ENCODE measurements at places on chromosomes 1 and 21. TPM values are rescaled to one million over a fixed set of nuclear protein-coding genes. Genes with fewer than 3 reads are reported as not detected.

GRCh38 chr1:10631121-10631810, 156.5 kb downstream of the PEX14 start:
- DNase-seq, result no peak

- DNase-seq, result no peak
These were observed 142.4 kb upstream of the ETS2 start for GRCh38 chr21:38663282-38663681.

DNA sequence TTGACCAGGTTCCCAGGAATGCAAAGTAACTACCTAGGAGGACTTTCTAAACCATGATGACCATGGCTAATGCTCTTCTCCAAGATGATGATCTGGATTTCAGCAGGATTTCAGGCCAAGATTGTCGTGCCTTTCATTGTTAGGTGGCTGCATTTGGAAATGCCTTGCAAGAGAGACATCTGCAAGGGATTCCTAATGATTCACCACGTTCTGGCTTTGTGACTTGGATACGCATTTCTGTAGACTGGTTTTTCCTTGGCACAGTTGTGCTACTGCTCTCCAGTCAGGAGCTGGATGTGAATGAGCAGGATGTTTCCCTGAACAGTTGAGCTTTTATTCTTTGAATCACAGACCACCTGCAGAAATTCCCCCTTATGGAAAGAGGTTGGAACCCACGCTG, 212.4 kb downstream of the BACH1 start:
- DNase-seq, result no peak

GRCh38 chr1:218983848-218984247, 189.8 kb upstream of the LYPLAL1 start:
- no peak for DNase-seq

Gene MROH7
- total RNA-seq, result 0.15 TPM

DNA sequence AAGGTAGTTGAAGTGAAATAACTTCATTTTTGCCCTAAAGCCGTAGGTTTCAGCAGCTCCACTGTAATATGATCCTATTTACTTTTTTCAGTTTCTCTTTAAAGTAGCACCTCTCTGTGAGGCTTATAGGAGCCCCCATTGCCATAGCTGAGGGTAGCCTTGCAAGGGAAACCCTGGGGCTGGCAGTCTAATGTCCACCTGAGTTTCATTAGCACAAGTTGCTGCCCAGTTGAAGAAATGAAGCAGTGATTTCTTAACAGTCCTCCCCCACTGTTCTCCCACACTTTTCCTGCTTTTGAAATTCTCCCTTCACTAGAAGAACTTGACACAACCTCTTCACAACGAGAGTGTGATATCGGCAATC, 1.5 kb downstream of the HMCN1 start:
- DNase-seq, result no peak

Gene SARS1
- total RNA-seq, result 109 TPM

Gene SPRR2B
- total RNA-seq, result not detected

- no peak for DNase-seq
These were observed 837 bp upstream of the C1QB start for GRCh38 chr1:22651941-22652856.

GRCh38 chr1:245386297-245386971, 231.6 kb downstream of the KIF26B start:
- DNase-seq, result no peak

DNA sequence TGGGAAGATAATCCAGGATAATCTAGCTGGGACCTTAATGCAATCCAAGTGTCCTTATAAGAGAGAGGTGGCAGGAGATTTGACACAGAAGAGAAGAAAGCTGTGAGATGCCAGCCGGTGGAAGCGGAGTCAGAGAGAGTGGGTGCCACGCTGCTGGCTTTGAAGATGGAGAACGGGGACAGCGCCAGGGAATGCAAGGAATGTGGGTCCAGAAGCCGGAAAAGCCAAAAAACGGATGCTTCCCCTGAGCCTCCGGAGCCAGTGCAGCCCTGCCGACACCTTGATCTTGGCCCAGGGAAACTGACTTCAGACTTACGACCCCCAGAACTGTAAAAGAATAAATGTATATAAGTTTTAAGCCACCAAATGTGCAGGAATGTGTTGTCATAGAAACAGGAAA, 152.6 kb downstream of the ZNF281 start:
- no peak for DNase-seq

Gene DRAXIN
- not detected for total RNA-seq

Gene RBM11
- not detected for total RNA-seq

- DNase-seq, result no peak
These were observed 56.4 kb downstream of the IVNS1ABP start for GRCh38 chr1:185260611-185261010.

Gene CRNN
- total RNA-seq, result not detected

- DNase-seq, result no peak
These were observed 8.8 kb downstream of the FMO1 start for GRCh38 chr1:171256940-171257606.

Gene TAS1R1
- total RNA-seq, result not detected

- DNase-seq, result no peak
These were observed 379.2 kb upstream of the SPAG17 start for GRCh38 chr1:118563981-118564951.

DNA sequence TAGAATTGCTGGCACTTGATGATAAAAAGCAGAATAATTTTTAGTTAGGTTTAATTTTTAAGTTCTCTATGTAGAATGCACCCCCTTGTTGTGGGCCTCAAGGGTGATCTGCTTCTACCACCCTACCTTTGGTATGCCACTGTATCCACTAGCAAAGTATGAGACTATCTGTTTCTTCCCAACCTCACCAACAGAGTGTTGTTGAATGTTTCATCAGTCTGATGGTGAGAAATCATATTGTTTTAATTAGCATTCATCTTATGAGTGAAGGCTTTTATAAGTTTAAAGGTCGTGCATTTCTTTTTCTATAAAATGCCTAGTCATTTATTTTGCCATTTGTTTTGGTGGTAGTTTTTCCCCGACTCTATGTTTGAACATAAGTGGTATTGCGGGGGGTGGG, 141.0 kb downstream of the MAGI3 start:
- DNase-seq, result no peak

DNA sequence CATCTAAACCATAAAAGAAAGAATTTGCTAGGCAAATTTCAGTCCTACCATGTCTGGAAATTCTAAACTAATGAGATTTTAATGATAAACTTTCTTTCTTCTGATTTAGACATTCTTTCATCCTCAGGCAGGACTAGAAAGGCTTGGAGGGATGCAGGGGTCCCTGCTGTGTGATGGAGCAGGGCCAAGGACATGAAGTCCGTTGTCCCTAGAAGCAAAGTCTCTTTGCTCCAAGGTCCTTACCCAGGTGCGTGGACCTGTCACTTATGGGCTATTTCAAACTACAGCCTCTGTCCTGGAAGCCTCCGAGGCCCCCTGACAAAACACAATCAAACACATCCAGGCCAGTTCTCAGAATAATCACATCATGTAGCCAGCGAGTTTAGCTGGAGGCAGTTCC, 26.6 kb downstream of the URB1 start:
- no peak for DNase-seq

DNA sequence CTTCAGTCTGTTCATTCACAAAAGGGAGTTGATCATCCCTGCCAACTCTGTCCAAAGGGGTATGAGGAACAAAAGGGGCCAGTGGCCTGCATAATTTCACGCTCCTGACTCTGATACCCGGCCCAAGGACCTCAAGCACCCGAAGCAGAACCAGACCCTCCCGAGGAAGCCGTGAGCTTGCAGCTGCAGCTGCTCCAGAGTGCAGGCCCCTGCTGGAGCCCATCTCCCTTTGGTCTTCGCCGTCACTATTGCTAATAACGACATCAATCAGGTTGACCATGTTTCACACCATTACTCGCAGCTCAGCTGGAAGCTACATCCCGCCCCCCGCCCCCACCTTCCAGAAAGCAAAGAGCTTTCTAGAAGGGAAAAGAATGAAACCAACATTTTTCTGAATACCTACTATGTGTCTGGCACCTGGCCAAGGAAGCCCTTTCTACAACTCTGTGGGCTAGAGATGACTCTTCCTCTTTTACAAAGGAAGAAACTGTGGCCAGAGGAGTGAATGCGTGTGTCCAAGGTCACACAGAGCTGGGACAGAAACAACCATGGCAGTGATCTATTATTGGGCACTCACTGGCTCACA, 5.5 kb downstream of the NKAIN1 start:
- DNase-seq, result no peak

All from HT-29 (cell line).